ENCODE measurements at places on chromosomes 6 and 20.

GRCh38 chr6:15832841-15833240 is 170.0 kb upstream of the DTNBP1 start:
- no peak for DNase-seq

- DNase-seq = no peak
These were observed 7.2 kb downstream of the TPX2 start for GRCh38 chr20:31746068-31746878.

GRCh38 chr6:41463062-41463930 is 82.9 kb upstream of the FOXP4 start:
- no peak for DNase-seq

DNA sequence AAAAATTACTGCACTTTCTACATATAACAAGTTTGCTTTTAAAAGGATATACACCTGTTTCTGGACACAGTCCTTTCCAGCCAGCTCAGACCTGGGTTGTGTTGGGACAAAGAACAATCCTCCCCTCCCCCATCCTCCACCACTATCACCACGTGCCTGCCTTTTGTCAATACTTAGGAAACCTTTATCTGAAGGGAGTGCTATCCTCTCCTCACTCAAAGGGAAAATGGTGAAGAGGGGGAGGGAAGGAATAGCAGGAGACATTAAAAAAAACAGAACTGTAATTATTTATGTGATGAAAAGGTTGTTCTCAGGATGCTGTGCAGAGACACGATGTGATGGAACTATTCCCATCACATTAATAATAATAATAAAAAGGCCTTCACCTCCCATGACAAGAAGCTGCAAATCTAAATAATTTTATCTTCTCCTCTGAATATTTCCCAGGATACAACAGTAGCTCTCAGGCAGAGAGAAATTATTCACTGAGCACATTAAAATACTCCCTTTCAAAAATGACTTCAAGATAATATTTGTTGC is 105.5 kb downstream of the NRSN1 start:
- no peak for DNase-seq

GRCh38 chr6:44431118-44431725 is 43.7 kb downstream of the CDC5L start:
- DNase-seq = peak; percentile 12
